ENCODE measurements at places on chromosomes 4 and X.

DNA sequence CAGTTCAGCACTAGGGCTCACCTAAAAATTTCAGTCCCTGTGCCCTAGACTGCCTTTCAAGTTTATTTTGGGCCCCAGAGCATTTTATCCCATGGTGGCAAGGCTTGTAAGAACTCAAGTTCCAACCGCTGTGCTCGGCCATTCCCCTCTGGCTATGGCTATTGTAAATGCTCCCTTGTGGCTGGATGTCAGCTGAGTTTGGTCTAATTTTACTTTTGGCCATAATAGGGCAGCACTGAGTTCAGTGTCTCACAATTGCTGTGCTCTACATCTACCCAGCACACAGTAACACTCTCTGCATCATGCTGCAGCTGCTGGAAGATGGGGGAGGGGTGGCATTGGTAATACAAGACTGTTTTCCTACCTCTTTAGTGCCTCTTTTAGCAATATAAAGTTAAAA, 210.8 kb upstream of the IRS4 start:
- DNase-seq = no peak

DNA sequence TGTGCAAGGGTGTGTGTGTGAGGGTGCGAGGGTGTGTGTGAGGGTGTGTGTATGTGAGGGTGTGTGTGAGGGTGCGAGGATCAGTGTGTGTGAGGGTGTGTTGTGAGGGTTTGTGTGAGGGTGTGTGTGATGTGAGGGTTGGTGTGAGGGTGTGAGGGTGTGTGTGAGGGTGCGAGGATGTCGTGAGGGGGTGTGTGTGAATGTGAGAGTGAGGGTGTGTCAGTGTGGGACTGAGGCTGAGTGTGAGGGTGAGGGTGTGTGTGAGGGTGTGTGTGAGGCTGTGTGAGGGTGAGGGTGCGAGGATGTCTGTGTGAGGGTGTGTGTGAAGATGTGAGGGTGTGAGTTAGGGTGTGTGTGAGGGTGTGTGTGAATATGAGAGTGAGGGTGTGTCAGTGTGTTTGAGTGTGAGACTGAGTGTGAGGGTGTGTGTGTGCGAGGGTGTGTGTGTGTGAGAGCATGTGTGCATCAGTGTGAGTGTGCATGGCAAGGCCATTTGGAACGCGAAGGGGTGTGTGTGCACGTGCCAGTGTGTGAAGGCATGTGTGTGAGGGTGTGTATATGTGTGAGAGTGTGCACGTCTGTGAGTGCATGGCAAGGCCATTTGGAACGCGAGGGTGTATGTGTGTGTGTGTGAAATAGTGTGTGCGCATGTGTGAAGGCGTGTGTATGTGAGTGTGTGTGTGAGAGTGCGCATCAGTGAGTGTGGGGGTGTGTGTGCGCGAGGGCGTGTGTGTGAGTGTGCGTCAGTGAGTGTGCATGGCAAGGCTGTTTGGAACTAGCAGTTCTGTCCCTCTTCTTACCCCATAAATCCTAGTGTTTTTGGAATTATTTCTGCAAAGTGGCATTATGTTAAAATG, 69.8 kb downstream of the RGS12 start:
- no peak for DNase-seq

- no peak for DNase-seq
These were observed 145.5 kb downstream of the PCDH7 start for GRCh38 chr4:30865691-30866090.

DNA sequence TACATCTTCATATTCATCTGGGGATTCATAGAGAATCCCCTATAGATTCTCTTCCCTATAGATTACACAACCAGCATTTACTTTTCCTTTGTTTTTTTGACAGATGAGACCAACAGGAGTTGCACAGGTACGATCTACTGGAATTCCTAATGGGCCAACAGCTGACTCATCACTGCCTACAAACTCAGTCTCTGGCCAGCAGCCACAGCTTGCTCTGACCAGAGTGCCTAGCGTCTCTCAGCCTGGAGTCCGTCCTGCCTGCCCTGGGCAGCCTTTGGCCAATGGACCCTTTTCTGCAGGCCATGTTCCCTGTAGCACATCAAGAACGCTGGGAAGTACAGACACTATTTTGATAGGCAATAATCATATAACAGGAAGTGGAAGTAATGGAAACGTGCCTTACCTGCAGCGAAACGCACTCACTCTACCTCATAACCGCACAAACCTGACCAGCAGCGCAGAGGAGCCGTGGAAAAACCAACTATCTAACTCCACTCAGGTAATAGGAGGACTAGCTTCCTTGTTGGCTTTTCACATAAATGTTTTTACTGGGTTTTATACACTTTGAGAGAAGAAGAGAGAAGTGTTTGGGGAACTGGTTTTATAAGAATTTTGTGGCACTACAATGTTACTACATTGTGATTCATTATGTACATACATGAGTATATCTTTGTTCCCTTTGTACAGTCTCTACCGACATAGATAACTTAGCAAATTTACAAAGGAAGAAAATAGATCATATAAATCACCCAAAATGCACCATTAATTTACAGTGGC, 137.2 kb downstream of the DIPK2B start:
- DNase-seq = no peak

GRCh38 chrX:118644378-118644777, 83.0 kb upstream of the IL13RA1 start:
- DNase-seq = peak; percentile 14

DNA sequence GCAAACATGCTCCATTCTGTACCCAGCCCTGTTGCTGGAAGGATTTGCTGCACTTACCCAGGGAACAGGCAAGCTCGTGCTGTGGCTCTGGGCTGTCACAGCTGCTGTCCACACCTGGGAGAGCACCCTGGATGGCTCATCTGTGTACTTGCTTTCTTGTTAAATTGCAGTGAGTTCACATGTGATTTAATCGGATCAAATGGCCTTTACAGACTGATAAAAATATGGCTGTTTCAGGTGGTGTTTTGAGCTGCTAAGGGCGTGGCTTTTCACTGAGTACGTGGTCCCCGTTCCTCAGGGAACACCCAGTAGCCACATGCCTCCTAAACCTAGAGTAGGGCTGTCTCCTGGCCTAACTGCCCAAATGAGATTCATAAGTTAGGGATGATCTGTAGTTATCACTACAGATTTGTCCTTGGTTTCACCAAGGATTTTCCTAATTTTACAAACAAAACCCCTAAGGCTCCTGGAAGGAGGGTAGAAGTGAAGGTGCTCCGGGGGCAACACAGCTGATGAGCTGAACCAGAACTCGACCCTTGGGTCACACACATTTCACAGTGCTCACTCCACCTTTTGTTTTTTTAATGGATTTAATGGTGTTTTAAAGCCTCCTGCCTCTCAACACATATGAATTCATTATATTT, 13.7 kb downstream of the KLKB1 start:
- no peak for DNase-seq

- DNase-seq = no peak
These were observed 31.6 kb downstream of the IQCM start for GRCh38 chr4:149784018-149784417.

GRCh38 chrX:2486476-2487133, 14.2 kb downstream of the DHRSX start:
- DNase-seq = no peak

- DNase-seq = no peak
These were observed 10.9 kb downstream of the NFKB1 start for GRCh38 chr4:102511830-102512605.

GRCh38 chr4:141576585-141577110, 59.7 kb upstream of the IL15 start:
- DNase-seq = no peak

GRCh38 chr4:43223820-43224219, 331.3 kb downstream of the GRXCR1 start:
- DNase-seq = no peak

GRCh38 chr4:11821772-11822430, 393.2 kb upstream of the HS3ST1 start:
- DNase-seq = no peak

DNA sequence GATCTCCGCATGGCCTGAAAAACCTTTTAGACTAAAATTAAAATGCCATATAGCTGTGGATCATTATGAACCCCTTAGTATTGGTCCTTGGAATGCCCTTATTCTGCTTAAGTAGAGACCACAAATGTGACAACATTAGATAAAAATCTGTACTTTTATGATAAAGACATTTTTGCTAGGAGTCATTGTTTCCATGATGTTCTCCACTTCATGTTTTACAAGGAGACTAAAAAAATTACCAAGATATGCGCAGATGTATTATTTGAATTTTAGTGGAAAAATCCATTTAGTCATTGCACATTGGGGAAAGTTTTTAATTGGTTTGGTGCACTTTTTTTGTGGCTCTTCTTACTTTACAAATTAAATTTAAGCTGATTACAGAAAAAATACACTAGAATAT, 85.1 kb upstream of the HPRT1 start:
- DNase-seq = no peak

DNA sequence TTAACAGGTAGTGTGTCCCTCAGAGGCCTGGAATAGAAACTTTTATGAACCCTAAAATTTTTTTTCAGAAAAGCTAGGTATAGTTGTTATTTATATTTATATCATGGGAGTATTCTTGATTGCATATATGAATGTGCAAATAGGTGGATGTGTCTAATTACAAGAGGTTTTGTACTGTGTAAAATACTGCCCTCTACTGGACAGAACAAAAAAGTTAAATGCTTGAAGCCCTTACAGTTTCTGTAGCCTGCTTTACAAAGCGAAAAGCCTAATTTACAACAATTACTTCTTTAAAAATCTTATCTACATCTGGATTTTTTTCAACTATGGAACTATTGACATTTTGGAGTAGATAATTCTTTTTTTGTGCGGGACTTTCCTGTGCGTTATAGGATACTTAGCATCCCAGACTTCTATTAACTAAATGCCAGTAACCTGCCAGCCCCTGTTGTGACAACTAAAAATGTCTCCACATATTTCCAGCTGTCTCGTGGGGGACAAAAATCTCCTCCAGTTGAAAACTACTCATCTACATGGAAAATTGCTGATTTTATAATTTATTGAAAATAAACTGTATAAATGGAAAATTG, 35.1 kb downstream of the ENPEP start:
- DNase-seq = peak; percentile 22

- peak; percentile 98 for DNase-seq
These were observed 802.4 kb downstream of the TRIML1 start for GRCh38 chr4:188941524-188942119.

DNA sequence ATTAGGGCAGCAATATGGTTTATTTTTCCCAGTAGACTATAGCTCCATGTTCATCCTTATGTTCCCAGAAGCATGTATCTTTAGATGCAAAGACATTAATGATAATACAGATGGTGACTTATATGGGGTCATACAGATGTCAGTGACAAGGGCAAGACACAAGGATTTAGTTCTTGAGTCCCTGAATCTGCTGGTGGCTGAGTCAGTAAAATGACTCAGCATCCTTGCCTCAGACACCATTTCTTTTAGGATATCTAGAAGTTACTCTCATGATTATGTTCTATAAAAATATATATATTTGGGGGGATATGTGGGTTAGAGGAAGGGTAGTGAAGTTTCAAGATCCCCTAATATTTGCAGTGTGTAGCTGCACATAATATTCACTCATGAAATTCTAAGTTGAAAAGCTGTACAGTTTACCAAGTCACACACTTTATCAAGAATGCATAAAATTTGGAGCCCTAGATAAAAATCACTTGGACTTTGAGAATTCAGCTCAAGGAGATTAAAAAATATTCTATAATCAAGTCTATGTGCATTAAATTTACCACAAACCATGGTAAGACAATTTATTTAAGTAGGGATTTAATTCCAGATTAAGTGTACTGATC, 101.9 kb downstream of the LNX1 start:
- DNase-seq = no peak

DNA sequence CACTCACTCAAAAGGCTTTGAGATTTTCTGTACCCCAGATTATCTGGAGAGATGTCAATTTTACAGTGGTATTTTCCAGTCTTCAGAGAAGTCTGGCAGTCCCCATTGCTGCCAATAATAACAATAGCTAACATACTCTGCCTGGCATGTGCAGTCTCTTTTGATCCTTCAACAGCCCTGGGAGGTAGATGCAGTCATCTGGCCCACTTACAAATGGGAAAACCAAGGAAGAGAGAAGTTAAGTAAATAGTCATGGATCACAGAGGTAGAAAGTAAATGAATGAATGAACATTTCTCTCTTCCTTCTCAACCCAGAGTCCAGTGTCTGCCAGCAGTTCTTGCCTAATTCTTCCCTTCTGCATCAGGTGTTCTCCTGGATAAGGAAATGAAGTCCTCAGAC, 113.0 kb upstream of the EDNRA start:
- DNase-seq = no peak

GRCh38 chrX:50114113-50114512, 86.7 kb downstream of the AKAP4 start:
- DNase-seq = no peak

DNA sequence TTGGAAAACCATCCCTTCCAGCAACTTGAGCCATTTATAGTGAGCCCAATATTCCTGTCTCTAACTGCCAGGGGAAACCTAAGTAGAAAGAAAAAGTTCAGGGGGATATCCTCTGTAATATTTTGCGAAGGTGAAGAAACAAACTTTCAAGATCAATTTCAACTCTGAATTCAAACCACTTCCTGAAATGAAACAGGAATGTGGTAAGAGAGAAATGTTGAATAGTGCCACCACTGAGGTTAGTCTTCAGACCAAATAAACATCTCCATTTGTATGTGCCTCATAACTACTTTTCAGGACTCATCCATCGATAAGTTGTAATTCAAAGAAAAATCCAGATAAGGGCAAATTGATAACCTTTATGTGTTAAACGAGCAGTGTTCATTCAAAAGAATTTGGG, 128.7 kb downstream of the GABRB1 start:
- DNase-seq = no peak

- DNase-seq = no peak
These were observed 428.2 kb upstream of the GALNT7 start for GRCh38 chr4:172740434-172740833.

DNA sequence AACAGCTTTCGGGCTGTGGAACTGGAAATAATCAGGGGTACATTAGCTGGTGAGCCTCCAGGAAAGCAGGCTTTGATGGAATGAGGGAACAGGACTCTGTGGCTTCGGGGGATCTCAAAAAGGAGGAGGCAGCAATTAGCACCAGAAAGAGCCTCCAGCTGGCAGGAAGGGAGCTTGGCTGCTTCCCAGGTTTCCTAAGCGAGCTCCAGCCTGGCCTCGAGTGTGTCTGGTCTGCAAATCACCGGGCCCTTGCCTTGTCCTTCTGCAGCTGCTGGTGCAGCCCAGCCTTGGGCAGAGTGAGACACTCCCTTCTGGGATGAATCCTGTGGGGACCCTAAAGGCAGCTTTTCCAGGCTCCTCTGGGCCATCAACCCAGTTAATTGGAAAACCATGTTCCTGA, 10.7 kb upstream of the PDHA1 start:
- DNase-seq = no peak

DNA sequence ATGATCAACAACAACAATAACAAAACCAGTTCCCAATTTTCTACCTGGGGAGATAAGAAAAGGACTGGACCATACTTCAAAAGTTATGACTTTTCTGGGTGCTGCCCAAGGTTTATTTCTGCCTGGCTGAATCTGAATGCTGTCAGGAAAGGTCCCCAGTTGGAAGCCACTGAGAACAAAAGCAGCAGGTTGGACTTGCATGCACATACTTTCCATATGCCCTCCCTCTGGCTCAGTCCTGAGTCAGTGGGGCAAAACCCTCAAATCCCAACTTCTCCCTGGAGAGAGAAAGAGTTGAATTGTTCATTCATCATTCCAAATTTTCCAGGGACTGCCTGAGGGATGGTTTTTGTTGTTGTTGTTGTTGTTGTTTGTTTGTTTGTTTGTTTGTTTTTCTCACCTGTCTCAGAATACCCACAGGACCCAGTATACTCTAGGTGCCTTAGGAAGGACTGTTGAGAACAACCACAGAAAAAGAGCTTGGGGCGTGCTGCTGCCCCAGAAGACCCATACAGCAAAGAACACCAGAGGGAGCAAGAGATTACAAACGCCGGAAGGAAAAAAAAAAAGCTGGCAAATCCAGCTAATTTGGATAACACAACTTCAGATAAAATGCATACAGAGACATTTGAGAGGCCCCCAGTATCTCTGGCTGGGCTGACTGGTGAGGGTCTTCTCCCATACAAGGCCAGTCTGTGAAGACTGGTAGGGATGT, 138.9 kb upstream of the INPP4B start:
- peak; percentile 16 for DNase-seq

Measured in amniotic stem cell (primary cell).